ENCODE measurements at places on chromosomes 11 and 22.

GRCh38 chr22:33605666-33606065 lies 314.6 kb downstream of the LARGE1 start:
- no peak for ATAC-seq

DNA sequence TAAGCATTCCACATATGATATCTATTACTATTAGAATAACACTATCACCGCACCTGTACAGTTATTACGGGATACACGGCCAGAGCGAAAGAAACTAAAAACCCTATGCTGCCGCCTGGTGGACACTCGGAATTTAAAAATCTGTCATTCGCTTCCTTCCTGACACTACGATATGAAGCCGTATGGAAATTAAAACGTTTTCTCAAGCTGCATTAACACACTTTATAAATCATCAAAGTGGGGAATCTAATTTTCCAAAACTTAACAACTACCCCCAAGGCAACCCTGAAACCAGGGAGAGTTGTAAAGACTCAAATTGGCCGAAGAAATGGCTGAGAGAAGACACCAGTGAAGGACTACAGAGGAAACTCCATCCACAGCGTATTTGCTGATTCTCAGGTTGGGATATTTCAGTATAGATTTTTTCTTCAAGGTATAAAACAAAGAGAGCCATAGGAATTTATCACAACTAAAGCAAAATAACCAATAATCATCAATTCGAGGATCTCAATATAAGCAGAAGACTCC lies 1.4 kb downstream of the CCDC73 start:
- peak; percentile 93 for ATAC-seq

GRCh38 chr11:82969811-82970210 lies 68.3 kb downstream of the DDIAS start:
- no peak for ATAC-seq

DNA sequence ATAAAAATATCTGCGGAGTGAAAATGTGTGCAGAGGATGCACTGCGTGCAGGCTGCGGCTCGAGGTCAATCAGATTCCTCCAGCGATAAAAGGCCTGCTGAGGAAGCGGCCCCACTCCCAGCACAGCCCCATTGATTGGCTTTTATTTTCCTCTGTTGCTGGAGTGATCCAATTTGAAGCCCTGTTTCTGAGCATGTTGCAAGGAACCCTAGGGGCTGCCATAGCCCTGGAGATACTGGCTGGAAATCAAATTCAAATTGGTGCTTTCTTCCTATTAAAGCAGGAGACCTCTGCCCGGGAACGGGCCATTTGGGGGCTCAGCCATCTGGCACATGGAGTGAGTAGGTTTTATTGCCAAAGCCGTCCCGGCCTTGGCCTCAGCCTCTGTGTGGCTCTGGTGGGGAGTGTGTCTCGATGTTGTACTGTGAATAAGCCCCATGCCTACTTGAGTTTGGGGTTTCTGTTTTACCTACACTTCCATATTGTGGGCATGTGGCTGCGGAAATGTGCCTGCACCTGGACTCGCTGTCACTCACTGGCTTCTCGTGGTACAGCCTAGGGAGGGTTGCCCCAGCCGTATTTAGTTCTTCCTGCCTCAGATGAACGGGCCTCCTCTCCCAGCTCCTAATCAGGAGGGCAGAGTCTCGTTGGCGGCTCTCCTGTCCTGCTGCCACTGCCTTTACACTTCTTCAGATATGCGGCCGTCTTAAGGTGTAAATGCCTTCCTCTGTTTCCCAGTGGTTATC lies 25.6 kb downstream of the PARVB start:
- ATAC-seq: no peak

DNA sequence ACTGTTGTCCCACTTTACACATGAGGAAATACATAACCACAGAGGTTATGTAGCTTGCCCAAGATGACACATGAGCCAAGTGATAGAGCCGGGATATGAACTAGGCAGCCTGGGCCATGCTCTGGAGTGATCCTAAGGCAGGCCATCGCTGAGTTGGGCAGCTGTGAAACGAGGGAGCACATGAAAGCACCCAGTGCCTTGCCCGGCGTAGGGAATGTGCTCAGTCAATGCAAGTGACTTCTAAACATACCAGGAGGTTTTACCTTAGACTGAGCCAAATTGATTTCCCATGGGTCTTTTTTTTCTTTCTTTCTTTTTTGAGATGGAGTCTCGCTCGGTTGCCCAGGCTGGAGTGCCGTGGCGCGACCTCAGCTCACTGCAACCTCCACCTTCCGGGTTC lies 10.5 kb downstream of the GRIK4 start:
- no peak for ATAC-seq

DNA sequence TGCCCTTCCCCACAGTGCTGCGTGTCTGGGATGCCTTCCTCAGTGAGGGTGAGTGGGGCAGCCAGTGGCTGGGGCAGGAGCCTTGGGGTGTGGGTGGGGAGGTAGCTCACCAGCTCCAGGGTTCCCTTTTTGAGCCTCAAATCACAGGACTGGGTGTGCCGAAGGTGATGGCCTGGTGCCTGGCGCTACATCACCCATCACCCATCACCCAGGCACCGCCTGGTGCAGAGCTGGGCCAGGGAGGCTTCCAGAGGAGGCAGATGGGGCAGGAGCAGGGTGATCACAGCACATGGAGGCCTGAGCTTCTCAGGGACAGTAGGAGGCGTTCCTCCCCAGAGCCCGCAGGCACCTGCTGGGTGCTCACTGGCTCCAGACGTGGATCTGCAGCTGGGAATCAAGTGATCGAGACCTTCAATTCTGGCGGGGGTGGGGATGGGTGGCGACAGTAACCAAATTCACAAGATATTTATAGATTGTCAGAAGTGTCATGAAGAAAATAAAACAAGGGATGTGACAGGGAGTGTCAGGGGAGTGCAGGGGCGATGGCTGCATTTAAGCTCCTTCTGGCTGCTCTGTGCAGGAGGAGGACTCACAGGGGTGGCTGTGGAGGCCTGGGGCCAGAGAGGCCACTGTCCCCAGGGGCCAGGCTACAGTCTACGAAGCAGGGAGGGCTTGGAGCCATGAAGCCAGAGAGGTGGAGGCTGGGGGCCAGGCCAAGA lies 3.2 kb downstream of the TBC1D10C start:
- peak; percentile 19 for ATAC-seq

GRCh38 chr11:10567446-10567845 lies 1.0 kb downstream of the LYVE1 start:
- ATAC-seq: no peak

DNA sequence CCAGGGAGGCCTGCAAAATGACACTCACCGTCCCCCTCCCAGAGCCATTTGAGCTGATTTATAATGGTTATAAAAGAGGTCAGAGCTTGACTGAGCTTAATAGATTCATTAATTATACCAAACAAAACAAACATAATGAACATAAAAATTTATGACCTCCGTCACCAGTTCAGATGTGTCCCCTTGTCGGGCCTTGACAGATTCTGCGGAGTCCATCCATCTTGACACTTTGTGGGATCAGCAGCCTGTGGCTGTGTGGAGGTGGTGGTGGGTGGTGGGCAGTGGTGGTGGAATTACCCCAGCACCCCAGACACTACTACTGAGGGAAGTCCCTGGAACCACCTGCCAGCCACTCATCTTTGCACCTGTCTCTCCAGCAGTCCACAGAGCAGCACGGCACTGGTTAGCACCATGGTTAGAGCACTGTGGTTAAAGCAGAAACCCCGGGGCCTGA lies 83.5 kb downstream of the DSCAML1 start:
- no peak for ATAC-seq

DNA sequence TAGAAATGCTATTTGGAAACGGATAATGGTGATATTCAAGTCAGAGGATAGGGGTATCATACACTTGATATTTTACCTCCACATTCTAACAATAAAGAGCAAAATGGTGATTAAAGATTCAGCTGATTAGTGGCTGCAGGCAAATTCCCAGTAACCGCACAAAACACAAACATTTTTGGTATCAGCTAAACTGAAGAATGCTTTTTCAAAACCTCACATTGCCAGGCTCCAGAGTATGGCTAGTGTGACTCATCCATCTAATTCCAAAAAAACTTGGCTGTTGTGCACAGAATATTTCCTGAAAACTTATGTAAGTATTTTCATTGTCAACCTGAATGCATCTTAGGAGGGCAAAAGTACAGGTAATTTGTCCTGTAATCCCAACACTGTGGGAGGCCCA lies 10.9 kb downstream of the SRPRA start:
- peak; percentile 77 for ATAC-seq

DNA sequence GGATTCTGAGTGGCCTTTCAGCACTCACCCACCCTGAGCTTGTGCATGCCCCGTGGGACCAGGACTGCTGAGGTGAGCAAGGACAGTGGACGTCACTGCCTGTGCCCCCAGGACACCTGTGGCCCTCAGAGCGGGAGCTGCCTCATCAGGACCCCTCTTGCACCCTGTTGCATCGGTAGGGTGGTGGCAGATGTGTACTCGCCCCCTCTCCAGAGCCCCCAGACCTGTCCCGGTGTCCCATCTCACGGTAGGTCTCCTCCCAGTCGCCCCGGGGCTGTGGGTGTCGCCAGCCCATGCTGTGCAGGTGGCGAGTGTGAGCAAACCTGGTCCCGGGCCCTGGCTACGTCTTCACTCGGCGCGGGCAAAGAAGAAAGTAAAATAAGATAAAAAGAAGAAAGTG lies 374.2 kb downstream of the TBC1D22A start:
- no peak for ATAC-seq

DNA sequence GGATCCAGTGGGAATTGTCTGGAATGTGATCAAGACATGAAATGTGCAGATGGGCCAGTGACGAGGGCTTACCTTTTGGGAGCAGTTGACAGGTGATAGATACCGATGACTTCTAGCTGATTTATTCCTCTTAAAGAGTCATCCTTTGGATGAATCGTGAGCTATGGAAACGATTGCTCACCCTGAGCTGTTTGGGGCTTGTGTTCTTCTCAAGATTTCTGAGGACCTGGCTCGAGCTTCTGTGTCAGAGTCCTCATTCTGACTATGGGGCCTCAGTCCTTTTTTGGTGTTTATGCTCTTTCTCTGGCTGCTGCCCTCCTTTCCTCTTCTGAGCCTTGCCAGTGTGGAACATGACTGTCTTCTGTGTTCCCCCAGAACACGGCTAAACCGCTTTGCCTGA lies 11.9 kb upstream of the AMPD3 start:
- no peak for ATAC-seq

DNA sequence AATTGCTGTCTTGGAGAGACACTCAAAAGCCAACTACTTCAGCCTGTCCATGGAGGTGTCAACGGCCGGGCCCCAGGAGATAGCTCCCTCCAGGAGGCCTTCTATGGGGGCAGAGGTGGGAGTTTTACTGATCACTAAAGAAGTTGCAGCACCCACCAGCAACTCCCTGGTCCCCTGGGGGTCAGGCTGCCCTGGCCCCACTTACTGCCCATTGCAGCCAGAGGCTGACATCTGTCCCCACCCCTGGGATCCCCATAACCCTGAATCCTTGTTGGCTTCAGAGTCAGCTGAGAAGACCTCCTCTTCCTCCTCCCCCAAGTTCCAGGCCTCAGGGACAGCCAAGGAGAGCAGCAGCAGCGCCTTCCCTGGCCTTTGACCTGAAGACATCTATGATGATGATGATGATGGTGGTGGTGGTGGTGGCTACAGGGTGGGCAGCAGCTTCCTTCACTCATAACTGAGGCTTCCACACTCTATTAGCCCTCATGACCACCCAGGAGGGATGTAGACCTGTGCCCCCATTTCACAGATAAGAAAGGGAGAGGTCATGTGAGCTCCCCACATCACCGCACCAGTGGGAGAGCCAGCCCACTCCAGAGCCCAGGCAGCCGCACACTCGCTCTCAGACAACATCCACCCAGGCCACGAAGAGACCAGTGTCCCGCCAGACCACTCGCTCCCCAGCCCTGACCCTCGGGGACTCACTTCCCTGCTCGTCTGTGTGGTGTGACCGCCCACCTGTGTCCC lies 43.8 kb upstream of the FGF3 start:
- no peak for ATAC-seq

GRCh38 chr11:112810951-112811350 lies 150.3 kb upstream of the NCAM1 start:
- no peak for ATAC-seq

GRCh38 chr11:6618117-6619003 lies 862 bp downstream of the TPP1 start:
- peak; percentile 10 for ATAC-seq

GRCh38 chr11:70073871-70074371 lies 4.2 kb upstream of the ANO1 start:
- ATAC-seq: no peak

GRCh38 chr11:63682066-63683021 lies 1.0 kb downstream of the RTN3 start:
- ATAC-seq: peak; percentile 52

DNA sequence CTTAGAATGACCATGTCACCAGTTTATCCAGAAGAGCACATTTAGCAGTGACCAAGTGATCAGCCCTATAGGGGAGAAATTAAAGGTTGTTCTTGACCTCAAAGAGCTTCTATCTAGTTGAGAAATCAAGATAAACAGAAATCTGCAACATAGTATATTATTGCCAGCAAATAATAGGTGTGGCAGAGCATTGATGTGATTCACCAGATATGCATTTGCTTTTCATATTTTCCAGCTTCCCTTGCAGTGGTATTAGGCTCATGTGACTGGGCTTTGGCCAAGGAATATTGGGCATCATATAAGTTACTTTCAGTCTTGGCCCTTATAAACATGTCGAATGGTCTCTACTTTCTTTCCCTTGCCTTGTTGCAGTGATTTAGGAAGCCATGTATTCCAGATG lies 34.5 kb downstream of the COMMD9 start:
- ATAC-seq: no peak

DNA sequence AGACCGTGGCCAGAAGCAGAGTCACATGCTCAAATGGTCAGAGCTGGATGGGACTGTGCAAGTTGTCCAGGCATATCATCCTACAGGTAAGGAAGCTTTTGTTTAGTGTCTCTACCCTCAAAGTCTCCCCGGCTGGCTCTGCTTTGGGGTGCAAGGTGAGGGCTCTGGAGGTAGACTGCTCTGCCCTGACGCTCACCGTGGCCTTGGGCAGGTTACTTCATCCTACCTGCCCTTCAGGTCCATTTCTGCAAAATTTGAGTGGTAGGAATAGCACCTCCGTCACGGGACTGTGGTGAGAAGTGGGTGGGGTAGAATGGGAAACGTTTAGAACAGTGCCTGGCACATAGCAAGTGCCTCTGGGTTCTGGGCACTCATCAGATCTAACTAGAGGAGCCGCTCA lies 42.2 kb downstream of the NAT10 start:
- no peak for ATAC-seq

DNA sequence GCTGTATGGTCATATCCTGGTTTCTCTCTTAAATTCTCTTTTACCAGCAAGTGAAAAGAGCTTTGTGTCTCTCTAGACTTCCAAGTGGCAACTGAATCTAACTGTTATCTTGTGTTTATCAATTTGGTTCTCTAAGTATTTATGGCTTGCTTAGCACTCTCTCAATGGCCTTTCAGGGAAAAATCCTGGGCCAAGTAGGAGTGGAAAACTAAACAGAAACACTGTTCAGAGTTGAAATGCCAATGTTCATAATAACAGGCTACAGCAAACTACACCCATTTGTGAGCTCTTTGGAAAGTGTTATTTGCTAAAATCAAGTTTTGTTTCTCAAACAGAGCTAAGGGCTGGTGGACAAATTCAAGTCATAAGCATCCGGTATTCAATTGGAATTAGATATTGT lies 10.1 kb downstream of the MMP12 start:
- no peak for ATAC-seq

DNA sequence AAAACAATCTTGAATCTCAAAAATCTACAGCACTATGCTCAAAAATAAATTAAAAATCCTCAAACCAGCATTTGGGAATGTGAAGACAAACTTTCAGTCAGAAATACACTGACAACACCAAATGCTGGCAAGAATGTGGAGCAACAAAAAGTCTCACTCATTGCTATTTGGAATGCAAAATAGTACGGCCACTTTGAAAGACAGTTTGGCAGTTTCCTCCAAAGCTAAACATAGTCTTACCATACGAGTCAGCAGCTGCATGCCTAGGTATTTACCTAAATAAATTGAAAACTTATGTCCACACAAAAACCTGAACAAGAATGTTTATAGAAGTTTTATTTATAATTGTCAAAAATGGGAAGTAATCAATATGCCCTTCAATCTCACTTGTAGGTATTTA lies 904.2 kb upstream of the LRRC4C start:
- ATAC-seq: no peak
